ENCODE measurements at places on chromosomes 5 and 9. TPM values are rescaled to one million over a fixed set of nuclear protein-coding genes. Genes with fewer than 3 reads are reported as not detected.

- no peak for ATAC-seq
Observed at GRCh38 chr9:27090711-27091110, 18.3 kb upstream of the TEK start.

DNA sequence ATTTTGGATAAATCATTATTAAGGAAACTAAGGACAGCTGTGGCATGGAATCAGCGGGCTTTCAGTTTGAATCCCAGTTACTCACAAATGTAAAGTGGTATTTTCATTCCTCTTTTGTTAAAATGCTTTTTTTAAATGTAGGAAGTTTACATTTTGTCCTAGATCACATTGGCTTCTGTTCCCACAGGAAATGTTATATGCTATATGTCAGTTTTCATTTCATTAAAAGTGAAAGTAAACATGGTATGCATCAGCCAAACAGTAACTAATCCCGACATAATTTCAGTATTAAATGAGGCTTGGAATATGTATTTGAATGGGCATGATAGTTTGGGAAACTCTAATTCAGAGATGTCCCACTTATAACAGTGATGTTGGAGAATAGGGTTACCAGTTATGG, 18.6 kb upstream of the SMIM15 start:
- ATAC-seq, result no peak

- ATAC-seq, result no peak
Observed at GRCh38 chr5:115559524-115559923, 14.9 kb upstream of the FEM1C start.

GRCh38 chr9:137589441-137590122, 730 bp downstream of the ZMYND19 start:
- peak; percentile 1 for ATAC-seq

GRCh38 chr9:16206518-16206917, 653.7 kb downstream of the CCDC171 start:
- ATAC-seq, result no peak

GRCh38 chr9:35195683-35196082, 33.9 kb downstream of the UNC13B start:
- no peak for ATAC-seq

- ATAC-seq, result no peak
Observed at GRCh38 chr5:127333483-127333882, 42.9 kb downstream of the MEGF10 start.

DNA sequence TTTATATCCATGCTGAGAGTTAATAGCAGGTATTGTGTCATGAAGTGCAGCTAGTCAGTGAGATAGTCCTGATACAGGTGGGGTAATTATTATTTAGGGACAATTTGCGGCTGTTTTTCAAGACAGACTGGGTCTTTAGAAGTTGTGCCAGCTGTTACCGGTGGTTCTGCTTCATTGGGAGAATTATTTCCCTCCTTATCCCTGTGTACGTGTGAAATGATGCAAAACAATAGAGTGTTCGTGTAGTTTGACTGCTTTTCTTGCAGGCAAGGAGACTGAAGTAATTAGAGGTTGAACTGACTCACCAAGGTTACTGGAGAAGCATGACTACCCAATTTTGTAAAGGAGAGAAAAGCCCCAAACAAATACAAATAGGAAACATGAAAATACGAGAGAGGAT, 101.7 kb downstream of the ARRDC3 start:
- peak; percentile 69 for ATAC-seq

- no peak for ATAC-seq
Observed at GRCh38 chr9:136860529-136860928, 5.6 kb downstream of the EDF1 start.

GRCh38 chr5:90279091-90279490, 130.5 kb downstream of the CETN3 start:
- no peak for ATAC-seq

DNA sequence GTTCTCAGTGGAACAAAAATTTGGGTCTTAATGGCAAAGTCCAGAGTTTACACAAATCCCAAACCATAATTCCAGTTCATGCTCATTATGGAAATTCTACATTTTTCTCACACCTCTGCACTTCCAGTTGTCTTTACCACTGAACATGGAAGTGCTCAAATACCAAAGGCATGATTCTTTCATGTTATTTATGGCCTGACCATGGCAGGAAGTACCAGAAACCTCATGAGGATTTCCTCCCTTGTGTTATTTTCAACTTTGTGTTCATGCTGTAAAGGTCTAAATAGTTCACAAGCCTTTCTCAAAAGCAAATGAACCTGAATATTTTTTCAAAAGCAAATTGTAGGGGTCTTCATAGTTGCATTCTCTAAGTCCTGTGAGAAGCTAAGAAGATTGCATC, 82.0 kb upstream of the ITGA1 start:
- no peak for ATAC-seq

- ATAC-seq, result no peak
Observed at GRCh38 chr5:141101059-141101458, 786 bp downstream of the PCDHB3 start.

DNA sequence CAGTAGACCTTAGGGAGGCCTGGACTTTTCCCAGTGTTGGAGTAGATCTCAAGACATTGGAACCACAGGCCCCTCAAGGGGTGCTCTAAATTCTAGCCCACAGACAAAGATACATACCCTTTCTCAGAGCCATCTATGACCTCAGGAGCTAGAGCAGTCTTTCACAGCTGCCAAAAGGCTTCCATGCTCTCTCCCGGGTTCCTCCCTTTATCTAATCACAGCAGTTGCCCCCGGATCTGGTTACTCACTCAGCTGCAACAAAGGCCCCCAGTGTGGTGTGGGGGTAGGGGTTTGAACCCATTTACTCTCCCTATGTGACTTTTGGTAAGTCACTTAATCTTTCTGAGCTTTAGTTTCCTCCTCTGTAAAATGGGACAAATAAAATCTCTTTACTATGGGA, 27.0 kb downstream of the POU4F3 start:
- ATAC-seq, result no peak

- peak; percentile 88 for ATAC-seq
Observed at GRCh38 chr5:15003511-15003920, 131.9 kb upstream of the ANKH start.

GRCh38 chr5:82327941-82328340, 49.8 kb upstream of the RPS23 start:
- ATAC-seq, result no peak

DNA sequence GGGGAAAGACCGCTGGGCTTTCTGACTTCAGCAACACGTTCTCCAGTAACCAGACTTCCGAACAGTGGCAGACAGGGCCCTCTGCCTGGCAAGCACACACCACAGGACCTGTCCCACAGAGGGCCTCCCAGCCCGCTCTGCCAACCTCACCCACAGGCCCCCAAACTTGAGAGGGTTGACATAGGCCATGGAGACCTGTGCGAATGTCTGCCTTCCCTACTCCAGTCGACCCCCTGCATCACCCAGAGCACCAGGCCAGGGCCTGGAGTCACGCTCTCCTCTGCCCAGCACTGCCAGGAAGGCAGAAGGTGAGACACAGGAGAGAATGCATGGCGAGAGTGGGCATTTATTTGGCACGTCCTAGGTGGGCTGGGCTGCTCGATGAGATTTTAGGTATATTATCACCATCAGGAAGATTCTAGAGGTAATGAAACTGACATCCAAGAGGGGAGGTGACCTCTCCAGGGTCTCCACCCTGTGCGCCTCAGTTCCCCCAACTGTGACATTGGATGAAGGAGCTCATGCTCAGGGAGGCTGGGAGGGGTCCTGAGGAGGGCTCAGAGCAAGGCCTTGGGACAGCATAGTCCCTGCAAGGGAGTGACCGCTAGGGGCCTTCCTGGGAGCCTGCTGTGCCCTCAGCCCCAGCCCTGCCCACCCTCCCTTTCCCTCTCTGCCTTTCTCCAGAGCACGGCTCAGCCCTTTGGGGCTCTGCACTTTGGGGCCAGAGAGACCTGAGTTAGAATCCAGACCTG, 54.9 kb downstream of the DUSP1 start:
- no peak for ATAC-seq

- no peak for ATAC-seq
Observed at GRCh38 chr5:76083555-76084495, 642 bp downstream of the SV2C start.

GRCh38 chr5:69432412-69433206, 17.7 kb downstream of the MARVELD2 start:
- ATAC-seq, result no peak

DNA sequence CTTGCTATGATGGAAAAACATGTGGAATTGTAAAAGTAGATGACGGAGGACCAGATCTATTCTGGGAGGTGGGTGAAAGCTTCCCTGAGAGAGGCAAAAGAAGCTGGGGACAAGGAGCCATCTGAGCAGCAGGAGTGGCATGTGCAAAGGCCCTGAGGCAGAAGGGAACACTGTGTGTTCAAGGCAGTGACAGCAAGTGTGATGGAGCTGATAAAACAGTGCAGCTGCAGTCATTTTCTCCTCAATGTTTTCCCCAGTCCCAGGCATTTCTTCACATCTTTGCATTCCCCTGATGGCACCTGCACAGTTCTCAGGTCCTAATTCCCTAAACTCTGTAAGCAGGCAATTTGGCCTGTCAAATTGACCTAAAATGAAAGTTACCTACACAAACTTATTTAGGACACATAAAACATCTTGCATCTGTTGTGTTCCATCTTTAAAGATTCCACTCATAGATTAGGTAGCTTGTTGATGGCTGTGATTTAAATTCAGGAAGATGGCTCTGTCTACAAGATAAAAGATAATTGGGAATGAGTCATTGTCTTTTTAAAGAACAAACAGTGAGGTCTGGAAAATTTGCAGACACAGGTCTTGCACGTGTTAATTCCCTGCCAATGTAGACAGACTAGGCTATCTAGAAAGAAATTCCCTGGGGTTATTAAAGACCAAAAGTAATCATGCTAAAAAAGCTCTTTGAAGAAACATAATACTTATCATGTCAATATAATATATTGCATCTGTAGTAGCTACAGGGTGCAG, 289.6 kb upstream of the SGCD start:
- no peak for ATAC-seq

DNA sequence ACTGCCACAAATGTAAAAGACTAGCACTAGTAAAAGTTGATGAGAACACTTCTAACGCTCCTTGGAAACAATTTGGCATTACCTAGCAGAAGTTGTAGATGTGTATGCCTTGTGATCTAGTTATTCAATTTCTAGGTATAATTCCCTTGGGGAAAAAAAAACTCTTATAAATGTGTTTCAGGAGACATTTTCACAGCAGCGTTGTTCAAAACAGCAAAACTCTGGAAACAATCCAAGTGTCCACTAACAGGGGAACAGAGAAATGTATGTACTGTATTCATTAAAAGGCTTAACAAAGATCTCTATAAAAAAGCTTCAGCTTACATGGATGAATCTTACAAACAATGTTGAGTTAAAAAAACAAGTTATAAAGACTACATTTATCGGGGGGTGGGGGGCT, 30.4 kb downstream of the NR3C1 start:
- ATAC-seq, result no peak

DNA sequence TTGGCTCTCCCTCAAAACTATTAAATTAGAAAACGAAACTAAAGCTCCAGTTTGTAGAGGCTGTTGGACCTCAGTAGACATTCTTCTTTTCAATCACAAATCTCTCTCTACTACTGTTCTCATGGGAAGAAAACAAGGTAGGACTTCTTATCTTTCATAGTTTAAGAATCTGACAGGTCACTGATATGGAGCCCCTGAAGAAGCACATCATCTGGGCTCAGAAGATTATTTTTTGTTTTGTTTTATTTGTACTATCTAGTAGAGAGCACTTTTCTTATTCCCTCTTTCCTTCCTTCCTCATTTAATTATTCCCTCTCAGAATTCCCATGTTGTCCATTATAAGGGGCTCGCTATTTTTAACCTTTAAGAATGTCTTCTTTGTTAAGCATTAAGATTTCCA, 26.3 kb downstream of the STARD4 start:
- no peak for ATAC-seq

DNA sequence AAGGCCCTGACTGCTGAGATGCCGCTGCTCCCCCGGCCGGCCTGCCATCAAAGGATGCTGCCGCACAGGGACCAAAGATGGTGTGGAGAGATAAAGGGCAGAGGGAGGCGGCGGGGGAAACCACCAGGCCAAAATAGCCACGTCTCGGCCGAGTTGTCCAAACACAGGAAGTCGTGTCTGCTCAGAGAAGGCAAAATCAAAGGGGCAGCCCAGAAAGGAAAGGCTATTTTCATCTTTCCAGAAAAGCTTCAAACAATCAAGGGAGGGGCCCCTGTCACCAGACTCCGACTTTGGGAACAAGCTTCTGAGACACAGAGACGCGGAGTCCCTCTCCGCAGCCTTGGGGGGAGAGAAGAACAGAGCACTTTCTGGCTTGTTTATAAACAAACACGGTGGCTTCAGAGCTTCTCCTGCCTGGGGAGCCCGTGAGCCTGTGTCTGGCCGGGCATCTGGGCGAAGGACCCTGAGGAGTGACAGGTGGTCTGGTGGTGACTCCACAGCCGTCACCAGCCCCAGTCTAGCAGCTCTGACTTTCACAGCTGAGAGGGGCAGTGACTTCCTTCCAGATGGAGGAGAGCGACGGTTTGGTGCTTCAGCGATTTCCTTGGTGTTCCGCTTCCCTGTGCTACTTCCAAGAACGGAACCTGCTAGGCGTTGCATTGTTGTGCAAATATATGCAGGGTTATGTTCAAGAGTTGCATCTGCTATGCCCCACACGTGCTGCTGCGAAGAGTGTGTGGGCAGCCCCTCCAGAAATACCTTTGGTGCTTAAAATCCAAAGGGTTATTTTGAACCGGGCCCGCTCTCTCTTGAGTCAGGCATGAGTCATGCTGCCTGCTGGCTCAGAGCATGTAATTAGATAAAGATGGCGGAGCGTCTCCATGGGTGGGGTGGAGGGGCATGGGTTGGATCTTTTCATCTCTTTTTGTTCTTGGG, 24.0 kb downstream of the ADAMTSL2 start:
- ATAC-seq, result peak; percentile 36

CXCL14 gene
- 179 TPM for total RNA-seq

DRD1 gene
- not detected for total RNA-seq

FST gene
- 2.7 TPM for total RNA-seq

GFPT2 gene
- total RNA-seq, result 1.1 TPM

TMEM174 gene
- not detected for total RNA-seq

ZNF483 gene
- total RNA-seq, result 0.36 TPM

PCDHB5 gene
- total RNA-seq, result 0.40 TPM

ANKRD55 gene
- not detected for total RNA-seq

KIF4B gene
- total RNA-seq, result not detected

TRIM7 gene
- total RNA-seq, result 36.9 TPM

SOWAHA gene
- 0.04 TPM for total RNA-seq

ANKRD18B gene
- total RNA-seq, result 10.0 TPM

Data from esophagus mucosa (tissue), 1 donor.